ENCODE measurements at places on chromosomes 4 and X.

DNA sequence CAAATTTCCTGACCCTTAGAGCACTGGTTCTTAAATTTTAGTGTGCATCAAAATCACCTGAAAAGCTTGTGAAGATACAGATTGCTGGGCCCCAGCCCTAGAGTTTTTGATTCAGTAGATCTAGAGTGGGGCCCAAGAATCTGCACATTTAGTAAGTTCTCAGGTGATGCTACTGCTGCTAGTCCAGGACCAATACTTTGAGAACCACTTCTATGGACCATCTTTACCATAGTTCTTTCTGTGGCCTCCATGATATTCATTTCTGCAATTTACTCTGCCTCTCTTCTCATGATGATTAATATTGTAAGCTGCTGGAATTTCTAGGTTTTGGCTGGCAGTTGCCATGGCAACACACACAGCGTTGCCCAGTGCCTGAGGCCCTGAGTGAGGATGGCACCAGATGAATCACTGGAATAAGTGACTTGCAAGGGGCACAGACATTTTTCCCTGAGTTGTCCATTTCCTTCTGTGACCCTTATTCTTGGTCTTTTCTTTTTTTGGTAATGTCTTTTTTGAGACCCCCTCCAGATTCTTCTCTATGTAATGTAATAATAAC, 83.6 kb downstream of the PPP1R2C start:
- no peak for DNase-seq

DNA sequence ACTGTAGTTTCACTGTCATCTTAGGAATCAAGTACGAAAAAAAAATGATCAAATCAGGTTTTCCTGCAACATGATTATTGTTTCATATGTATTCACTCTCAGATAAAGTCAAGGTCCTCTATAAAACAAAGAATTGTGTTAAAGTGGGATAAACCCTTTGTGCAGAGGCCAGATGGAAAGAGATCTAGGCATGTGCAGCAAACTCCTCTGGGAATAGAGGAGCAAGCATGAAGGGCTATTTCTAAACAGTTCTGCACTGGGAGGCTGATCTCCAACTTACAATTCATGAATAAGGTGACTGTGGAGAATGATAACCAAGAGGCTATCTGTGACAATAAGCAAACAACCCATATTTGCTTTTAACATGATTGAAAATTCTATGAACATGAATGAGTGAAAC, 2.4 kb upstream of the WDFY3 start:
- DNase-seq = no peak

GRCh38 chr4:146283758-146284651, 69.7 kb downstream of the REELD1 start:
- DNase-seq = no peak

- DNase-seq = no peak
Observed at GRCh38 chr4:96887857-96888256, 1048.0 kb downstream of the PDHA2 start.

- DNase-seq = no peak
Observed at GRCh38 chr4:877502-877901, 51.6 kb upstream of the CPLX1 start.

DNA sequence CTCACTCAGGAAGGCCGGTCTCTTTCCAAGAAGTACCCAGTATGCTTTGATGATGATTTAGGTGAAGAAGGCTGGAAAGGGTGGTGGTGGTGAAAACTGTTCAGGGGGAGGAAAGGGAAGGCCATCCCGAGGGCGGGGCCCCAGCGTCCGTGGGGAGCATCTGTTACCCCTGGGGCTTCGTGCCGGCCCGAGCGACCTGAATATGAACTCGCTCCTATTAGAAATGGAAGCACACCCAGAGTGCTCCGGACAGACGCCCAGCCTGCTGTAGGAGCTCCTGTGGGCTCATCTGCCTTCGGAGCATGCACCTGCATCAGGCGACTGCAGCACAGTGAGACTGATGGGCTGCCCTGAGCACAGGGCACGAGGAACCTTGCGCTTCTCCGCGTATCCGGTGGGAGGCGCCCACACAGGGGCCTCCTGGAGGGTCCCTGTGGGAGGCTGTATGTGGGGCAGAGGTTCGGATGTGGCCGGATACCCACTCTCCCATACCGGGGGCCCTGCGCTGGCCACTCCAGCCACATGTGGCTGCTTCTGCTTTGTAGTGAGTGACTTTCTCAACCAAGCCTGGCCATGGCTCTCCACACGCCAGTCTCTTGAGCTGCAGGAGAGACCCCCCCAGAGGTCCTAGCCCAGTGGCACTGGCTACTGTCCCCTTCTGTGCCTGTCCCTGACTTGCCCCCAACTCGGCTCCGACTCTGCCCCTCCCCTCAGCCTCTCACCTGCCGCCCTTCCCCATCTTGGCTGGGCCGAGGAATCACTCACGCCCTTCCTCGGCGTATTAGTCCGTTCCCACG, 36.7 kb downstream of the FGFRL1 start:
- no peak for DNase-seq

Data from HS-5 (cell line).